ENCODE measurements at places on chromosomes 13 and 19.

- no peak for DNase-seq
These were observed 74.6 kb downstream of the B3GLCT start for GRCh38 chr13:31274390-31274789.

DNA sequence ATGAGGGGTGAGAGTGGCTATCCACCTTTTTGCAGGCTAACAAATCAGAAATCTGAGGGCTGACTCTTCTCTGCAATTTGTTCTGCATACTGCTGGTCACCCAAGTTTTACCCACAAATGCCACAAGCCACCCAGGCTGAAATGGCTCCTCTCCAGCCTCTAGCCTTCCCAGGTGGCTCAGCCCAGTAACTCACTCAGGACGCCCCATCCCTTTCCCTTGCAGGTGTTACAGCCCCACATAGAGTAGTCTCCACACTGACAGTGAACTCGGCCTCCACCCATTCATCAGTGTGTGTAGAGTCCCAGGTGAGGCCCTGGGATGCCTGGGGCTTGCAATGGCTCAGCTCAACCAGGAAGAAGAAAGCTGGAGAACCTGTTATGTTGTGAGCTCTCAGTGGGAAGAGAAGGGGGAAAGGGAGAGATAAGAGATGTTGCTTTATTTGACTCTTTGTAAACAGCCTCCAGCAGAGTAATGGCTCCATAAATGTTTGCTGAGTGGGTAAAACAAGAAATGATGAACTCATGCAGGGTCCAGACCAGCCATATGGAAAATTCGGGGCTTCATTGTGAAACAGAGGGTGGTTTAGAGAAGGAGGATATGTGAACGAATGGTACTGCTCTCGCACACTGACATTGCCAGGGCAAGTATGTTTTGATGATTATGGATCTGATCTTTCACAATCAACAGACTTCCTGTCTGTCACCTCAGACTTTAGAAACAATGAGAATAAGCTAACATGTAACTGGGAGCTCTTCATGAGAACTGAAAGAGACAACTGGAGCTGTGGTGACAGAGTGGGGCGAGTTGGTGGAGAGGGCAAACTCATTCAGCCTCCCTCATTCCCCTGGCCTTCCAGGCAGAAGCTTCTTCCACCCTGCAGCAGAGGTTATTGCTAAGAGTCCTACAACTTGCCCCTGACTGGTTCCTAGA is 74.2 kb upstream of the RFC3 start:
- DNase-seq: peak; percentile 13

DNA sequence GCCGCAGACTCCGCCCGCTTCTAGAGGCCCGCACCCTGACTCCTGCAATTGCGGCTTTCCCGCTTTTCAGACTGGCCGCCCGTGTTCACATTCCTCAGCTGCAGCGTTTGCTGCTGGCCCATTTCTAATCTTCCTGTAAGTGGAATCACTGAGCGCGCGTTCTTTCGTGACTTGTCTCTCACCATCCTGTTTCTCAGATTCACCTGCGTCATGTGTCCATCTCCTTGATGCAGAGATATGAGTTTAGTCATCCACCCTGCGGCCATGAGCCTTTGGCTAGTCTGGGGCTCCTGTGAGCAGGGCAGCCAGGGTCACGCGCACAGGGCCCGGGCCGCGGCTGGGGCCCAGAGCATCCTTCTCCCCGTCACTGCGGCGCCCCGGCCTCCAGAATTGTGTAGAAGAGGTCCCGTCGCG is 110.0 kb downstream of the CRYL1 start:
- DNase-seq: no peak

- no peak for DNase-seq
These were observed 1531.7 kb upstream of the SPRY2 start for GRCh38 chr13:81872581-81872980.

- no peak for DNase-seq
These were observed 49.1 kb downstream of the NFIX start for GRCh38 chr19:13044231-13044836.

GRCh38 chr13:110949628-110950027 is 34.8 kb upstream of the ANKRD10 start:
- no peak for DNase-seq

DNA sequence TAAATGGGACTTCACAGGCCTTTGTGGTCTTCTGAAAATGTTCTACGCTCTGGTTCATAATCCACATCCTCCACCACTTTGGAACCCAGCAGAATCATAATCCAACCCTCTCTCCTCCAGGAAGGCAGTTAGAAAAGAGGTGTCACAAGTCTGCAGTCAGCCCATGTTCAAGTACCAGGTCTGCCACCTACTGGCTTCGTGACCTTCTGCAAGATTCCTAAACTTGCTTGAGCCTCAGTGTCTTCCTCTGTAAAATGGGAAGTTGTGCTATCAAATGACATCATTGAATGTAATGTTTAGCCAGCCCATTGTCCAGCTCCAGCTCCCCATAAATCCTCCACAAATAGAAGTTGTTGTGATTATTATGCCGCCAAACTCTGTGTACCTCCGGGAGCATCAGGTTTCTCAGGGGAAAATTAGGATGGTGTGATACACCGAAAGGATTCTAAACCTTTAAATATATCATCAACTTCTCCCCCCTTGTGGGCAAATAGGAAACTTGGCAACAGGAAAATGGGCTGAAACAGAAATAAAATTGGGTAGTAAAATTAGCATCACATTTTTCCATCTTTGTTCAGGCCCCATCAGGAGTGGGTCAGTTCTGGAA is 109.7 kb downstream of the NUFIP1 start:
- peak; percentile 9 for DNase-seq

DNA sequence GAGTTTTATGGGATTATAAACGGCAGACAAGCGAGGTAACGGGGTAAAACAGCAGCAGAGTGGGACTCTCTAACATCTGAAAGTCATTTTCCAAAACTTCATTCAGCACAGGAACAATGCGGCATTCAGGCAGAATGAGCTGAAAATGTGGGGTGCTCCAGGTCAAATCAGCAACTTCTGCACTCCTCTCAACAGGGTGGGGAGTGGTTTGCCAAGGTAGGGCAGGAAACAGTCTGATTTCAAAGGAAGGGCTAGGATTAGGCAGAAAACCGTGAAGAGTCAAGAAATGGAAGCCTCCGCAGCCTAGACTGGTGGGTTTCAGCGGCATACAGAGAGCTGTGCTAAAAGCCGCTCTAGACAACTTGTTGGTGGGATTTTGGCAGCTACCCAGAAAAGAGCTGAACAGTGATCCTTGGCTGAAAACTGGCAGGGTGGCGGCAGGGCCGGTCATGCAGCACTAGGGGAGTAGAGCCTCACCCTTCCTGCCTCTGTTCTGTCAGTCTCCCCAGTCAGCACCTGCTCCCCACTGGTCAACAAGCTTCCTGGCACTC is 154.2 kb upstream of the KLF12 start:
- peak; percentile 26 for DNase-seq

GRCh38 chr13:33008946-33009722 is 7.1 kb upstream of the KL start:
- no peak for DNase-seq

GRCh38 chr13:110042253-110042950 is 256.0 kb upstream of the IRS2 start:
- no peak for DNase-seq

DNA sequence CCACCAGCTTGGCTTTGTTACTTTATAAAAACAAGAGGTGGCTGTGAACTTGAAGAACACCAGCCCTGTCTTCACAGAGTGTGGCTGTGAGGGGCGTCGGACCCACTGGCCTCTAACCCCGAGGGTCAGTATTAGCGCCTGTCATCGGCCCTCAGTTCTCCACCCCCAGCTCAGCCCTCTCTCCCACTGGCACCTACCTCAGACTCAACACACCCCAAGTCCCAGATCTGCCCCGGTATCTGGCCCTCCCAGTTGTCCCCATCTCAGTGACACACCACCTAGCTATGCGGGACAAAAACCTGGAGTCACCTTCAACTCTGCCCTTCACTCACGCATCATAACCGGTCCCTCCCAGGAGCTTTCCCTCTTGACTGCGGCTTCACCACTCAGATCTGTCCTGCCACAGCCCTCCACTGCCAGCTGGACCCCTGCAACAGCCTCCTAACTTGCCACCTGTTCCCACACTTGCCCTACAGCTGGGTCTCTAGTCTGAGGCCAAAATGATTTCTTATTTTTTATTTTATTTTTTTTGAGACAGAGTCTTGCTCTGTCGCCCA is 45.4 kb downstream of the PEPD start:
- no peak for DNase-seq

DNA sequence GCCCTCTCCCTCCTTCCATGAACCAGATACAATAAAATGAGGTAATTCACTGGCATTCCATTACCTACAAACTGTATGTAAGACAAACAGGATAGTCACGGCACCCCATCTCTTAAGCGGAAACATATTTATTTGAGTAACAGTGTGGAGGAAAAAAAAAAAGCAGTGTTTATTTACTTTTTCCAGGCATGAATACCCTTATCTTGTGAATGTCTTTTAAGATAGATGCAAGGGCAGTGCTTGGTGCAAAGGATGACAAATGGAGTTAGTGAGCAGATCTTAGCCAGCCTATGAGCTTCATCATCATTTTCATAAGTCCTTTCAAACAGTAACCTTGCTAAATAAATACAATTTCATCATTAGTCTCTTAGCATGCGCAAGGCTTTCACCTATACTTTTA is 1661.8 kb upstream of the SPRY2 start:
- no peak for DNase-seq

- no peak for DNase-seq
These were observed 12.5 kb downstream of the INTS6 start for GRCh38 chr13:51440381-51440780.

DNA sequence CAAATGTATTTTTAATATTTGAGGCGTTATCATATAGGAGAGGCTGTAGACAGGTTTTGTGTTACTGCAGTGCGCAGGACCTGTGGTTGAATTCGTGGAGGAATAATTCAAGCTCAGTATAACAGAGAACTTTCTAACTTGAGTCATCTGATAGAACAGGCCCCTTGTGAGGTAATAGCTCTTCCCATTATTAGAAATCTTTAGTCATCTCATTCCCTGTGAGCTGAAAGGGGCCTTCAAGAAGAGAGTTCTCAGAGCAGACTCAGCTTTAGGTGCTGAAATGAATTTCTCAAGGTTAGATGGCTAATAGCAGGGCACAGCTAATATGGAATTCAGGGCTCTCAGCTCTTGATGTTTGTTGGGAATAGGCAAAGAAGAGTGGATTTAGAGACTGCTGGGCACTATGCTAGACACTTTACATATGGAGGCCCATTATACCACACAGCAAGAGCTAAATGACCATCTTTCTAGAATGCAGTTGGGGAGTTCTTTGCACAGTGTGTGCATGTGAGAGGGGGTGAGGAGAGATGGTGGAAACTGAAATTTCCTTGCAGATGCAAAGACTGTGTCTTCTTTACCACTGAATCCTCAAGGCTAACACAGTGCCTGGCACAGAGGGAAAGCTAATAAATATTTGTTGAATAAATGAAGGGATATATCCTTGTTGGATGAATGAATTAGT is 89.5 kb downstream of the DGKH start:
- no peak for DNase-seq

DNA sequence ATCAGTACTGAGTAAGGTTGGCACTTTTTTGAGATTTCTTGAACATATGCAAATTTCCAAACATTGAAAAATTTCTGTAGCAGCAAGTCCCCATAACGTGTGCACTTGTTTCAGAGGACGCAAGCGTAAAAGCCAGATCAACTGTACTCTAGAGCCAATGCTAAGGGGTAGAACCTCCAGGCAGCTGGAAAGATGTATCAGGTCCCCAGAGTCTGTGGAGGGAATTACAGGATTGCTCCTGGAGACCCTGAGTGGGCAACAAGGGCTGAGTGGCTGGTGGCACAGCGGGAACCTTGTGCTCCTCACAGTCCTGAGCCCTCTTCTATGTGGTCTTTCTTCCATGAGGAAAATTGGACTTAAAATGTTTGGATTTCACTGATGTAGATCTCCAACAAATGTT is 53.9 kb upstream of the AMER2 start:
- no peak for DNase-seq

- no peak for DNase-seq
These were observed 12.0 kb upstream of the TNFSF11 start for GRCh38 chr13:42561752-42562467.

DNA sequence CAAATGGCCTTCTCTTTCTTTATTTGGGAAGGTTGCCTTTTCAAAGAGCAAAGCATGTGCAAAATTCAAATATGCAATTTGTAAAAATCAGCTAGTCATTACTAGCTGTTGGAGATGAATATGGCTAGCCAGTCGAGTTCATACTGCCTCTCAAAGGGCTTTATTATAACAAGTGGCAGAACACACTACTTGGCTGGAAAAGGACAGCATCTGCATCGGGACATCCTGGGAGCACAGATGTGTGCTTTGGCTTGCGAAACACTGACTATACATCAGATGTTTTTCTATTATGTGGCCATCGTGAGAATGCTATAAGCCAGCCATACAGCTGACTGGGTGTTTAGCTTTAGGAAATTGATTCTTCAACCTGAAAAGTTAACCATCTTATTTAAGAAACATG is 424.2 kb downstream of the KCTD12 start:
- DNase-seq: no peak

DNA sequence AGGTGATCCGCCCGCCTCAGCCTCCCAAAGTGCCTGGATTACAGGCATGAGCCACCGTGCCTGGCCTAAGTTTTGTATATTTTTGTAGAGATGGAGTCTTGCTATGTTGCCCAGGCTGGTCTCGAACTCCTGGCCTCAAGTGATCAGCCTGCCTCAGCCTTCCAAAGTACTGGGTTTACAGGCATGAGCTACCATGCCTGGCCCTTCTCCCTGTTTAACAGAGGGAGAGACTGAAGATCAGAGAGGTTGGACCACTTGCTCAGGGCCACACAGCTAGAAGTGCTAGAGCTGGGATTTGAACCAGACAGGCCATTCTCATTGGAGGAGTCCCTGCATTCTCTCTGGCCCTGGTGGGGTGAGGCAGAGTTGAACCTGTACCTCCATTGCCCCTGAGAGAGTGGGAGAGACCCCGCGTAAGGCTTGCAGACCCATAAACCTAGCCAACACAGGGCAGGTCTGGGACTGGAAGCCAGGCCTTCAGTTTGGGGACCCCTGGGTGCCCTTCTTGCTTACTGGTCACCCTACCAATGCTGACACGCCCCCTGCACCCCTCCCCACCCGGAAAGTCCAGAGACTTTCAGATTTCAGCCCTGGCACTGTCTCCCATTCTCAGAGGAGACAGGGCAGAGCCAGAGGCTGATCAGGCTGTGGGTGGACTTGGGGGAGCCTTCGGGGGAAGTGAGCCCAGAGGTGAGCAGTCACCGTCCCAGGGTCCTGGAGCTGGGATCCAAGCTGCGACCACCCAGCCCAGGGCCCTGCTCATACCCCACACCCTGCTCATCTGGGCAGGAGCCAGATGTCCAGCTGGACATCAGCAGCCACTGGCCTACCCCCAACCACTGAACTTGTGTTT is 13.3 kb downstream of the TTYH1 start:
- DNase-seq: no peak

DNA sequence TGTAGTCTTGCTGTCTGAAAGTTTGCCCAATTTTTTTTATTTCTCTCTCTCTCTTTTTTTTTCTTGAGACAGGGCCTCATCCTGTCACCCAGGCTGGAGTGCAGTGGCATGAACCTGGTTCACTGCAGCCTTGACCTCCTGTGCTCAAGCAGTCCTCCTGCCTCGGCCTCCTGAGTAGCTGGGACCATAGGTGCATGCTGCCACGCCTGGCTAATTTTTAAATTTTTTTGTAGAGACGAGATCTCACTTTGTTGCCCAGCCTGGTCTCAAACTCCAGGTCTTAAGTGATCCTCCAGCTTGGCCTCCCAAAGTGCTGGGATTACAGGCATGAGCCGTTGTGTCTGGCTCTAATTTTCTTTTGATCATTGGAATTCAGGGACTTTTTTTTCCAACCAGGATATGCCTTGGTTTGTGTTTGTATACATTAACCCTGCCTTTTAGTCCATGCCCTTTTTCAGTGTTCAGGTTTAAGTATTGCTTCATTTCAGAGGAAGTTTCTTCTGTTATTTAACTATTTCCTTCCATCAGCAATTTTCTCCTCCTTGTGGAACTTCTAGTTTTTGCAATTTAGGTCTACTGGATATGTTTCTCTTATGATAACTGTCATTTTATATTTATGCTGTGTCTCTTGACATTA is 201.4 kb downstream of the PCCA start:
- DNase-seq: no peak

Data from CD4-positive, alpha-beta T cell treated with Interleukin-6 at 100 ng/mL for 8 hours (primary cell).